ENCODE measurements at places on chromosomes 1 and 21.
A peak's percentile ranks its signal among the peaks of the same experiment; 100 is the strongest.

DNA sequence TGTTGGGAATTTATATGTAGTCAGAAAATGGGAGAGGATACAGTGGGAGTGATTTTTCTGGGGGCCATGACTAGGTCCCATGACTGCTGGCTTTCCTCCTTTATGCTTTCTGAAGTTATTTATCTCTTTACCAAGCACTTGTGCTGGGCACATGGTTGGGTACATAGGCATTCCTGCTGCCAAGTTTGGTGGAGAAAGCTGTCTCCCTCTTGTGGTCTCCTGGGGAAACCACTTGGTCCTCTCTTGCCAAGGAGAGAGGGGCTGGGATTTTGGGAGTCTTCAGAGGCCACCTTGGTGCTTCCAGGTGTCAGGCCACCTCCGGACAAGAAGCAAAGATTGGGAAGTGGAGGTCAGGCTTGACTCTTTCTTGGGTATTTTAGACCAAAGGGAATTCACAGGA is 120.2 kb upstream of the KCNE2 start:
- DNase-seq = no peak

- DNase-seq = no peak
Measured at GRCh38 chr21:26064506-26064905, 106.1 kb downstream of the APP start.

DNA sequence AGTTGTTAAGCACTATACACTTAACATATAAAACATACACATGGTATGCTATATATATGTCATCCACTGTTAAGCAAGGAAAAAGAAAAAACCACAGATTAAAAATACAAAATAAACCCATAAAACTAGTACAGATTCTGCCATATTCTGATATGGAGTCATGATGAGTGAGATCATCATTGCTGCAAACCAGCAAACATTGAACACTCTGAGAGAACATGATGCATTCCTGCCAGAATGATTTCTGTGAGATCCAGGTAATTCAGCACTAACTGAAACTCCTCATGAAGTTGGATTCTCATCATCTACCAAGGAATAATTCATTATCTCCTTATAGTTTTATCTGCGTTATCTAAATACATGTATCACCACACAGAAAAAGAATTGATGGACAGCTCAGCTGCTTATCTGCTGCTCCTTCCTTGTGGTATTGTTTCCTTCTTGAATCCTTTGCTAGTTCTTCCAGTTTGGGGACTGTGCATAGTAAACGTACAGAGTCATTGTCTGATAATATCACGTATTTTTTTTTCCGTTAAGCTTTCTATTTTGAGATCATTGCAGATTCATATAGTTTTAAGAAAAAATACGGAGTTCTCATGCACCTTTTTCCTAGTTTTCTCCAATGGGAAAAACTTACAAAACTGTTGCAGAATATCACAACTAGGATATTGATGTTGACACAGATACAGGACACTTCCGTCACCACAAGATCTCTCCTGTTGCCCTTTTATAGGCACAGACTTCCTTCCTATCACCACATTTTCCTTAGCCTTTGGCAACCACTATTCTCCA is 9.3 kb downstream of the RAB4A start:
- DNase-seq = no peak

DNA sequence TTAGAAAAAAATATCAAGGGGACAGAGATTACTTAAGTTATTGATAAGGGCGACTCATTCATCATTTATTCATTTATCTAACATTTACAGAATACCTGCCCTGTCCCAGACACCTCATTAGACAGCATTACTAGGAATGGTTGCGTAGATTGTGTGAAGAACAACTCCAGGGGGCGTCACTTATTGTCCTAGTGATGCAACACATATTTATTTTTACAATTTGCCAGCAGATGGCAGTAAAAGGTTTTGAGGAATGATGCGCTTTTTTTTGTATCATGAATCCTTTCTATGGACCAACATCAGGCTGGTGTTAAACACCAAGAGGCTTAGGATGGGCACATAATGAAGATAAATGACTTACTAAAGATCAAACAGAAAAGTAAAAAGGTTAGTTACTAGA is 5.5 kb downstream of the NCAM2 start:
- peak; percentile 16 for DNase-seq

Data from kidney capillary endothelial cell (primary cell).